ENCODE measurements at places on chromosomes 6 and 20.

DNA sequence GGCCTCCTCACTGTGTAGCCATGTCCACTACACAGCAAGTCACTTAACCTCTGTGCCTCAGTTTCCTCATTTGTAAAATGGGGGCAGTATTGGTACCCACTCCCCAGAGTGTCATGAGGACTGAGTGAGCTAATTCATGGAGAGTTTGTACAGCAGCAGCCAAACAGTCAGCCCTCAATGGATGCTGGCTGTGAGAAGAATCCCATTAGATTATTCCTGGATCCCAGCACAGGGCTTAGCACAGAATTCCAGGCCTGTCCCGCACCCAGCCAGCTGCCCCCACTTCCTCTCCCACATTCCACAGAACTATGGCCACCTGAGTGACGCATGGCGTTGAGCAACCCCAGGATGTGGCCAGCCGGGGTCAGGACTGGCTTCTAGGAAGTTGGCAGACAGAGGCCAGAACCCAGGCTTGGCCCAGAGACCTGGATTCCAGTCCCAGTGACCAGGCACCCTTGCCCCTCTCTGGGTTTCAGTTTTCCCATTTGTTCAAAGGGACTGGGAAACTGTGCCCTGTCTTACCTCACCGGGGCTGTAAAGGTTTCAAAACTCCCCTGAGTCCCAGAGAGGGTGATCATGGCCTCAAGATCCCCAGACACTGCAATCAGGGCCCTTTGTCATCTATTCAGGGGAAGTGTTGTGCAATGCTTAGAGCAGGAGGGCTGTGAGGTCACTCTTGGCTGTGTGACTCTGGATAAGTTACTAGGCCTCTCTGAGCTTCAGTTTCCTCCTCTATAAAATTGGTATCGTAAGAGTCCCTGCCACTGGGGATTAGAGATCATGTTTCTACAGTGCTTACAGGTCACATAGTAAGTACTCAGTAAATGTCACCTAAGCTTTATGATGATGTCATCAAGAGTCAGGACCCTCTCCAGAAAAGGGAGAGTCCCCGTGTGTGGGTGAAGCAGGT lies 3.0 kb upstream of the TGM2 start:
- DNase-seq: no peak

DNA sequence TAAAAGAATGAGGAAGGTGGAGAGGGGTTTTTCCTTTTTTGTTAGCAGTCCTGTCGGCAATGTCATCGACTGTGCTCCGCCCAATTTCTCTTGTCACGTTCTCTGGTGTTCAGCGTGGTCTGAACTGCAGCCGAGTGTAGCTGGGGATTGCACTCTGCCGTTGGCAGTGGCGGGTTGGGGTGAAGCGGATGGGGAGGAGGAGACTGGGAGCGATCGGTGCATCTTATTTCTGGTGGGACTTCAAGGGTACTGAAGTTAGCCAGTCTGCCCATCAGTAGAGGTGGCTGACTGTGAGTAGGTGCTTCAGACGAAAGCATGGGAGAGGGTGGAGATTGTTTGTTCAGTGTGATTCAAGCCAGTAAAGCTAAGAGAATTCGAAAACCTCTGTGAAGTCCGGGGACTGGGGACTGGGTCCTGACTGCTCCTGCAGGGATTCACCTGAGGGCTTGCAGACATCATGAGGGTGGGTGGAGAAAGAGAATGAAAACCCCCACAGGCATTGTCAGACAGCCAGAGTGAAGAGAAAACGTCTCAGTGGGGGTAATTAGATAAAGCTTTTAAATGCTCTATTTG lies 5.1 kb downstream of the RREB1 start:
- no peak for DNase-seq

- no peak for DNase-seq
These were observed 26.2 kb upstream of the SRF start for GRCh38 chr6:43144879-43145278.

DNA sequence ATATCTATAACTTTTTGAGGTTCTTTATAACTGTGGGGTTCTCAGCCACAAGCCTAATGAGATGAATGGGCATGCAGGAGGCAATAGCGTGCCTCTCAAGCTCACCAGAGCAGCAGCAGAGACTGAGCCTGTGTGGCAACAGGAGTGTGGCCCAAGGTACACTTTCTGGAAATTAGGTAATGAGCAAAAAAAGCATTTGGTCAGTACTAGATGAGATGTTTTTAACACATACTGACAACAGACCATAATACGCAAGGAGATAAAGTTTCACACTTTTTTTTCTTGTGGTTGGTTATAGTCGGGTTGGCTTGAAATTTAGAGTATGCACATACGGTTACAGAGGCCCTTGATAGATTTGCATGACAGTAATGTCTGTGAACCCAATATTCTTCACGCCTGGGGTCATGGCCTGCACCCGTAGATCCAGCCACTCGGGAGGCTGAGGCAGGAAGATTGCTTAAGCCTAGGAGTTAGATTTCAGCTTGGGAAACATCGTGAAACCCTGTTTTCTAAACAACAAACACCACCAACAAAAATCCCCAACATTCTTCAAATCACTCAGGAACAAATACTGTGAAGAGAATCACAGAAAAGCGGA lies 300.1 kb downstream of the GMDS start:
- no peak for DNase-seq

DNA sequence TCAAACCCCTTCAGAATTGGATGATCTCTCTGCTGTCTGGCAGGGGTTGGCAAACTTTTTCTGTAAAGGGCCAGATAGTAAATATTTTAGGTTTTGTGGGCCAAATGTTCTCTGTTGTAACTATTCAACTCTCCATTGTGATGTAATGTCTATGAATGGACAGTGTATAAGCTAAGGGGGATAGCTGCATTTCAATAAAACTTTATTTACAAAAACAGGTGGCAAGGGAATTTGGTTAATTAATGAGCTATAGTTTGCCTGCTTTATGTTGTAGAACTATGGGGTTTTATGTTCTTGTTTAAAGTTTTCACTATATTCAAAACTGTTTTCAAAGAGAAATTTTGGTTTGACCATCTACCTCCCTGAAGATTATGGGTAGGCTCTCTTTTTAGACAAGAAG lies 182.1 kb upstream of the CITED2 start:
- DNase-seq: no peak

DNA sequence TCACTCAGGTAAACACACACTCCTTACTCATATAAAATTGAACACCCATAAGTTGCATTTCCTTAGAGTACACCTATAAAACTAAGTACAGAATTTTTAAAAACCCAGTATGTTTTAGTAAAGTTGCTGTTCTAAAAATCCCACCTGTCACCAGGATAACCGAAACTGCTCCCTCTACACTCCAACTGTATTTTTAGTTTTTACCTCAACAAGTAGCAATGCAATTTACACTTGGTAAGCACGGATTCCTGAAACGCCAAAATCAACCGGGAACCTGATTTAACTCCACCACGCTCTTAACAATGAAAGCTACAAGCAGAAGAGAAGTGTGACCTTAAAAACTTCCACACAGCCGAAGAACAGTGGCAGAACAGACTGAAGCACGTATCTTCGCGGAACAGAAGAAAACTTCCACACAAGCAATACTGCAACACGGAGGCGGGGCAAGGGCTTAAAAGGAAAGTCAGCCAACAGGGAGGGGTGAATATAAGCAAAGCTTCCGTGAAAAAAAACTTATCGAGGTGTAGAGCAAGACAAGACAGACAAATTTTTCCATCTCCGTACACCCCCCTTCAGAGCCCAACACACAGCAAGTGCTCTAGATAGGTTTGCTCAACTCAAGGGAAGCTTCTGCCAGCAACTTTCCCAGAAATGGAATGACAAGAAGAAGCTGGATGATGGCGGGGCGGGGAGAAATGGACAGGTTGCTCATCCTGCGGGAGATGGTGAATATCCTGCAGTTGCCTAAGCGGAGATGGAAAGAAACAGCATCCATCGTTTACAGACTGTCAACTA lies 1.4 kb downstream of the STAU1 start:
- DNase-seq: no peak

GRCh38 chr6:34445313-34445860 lies 19.5 kb upstream of the RPS10 start:
- DNase-seq: no peak

DNA sequence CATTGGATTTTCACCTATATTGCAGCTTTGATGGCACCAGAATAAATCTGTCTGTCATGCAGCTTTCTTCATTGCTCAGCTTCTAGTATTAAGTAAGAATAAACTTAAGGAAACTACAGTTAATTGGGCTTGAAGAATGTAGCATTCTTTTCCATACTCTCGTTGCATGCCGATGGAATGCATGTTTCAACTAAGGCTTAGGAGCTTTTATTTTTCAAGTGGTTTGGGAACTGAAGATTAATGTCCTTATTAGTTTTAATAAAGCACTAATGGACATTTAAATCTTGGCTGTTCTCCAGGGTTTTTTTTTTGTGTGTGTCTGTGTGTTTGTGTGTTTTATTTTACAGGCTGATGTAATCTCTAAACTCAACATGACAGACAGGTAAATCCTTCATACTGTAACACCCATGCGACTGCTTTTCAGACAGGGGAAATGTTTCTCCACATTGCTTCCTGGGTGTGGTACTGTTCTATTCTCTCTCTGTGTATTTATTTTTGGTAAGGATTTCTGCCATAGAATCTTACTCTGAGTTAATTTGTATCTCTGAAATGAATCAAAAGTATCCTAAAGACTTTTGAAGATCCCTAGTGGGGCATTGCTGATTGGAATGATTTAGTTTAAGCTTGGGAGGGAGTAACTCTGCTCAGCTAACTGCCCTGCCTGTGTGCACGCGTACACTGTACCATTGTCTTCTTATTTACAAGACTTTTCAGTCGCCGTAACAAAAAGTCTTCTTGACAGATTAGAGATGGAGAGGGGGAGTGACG lies 38.0 kb downstream of the SLC9A8 start:
- DNase-seq: no peak

DNA sequence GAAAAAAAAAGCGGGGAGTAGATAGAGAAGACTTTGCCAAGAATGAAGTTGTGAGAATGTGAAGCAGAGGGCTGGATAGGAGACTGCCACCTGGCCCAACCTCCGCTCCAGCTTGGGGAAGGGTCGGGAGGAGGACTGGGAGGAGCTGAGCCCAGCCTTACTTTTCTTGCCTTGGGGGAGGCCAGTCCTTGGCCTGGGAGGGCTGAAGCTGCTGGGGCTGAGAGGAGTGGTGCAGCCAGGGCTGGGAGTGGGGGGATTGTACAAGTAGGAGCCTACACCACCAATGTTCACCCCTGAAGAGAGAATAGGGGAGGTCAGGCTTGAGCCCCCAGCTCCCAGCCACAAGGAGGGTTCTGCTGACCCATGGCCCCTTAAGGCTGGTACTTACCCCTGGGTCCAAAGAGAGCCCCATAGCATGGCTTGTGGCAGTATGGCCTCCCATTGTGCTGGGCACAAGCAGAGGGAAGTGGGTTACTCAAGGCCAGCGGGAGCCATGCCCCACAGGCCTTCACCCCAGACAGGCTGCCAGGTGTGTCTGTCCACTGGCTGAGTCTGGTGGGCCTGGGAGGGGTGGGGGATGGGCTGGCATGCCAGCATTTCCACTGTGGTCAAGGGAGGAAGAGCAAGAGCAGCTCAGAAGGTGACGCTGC lies 1.1 kb downstream of the CRIP3 start:
- no peak for DNase-seq

DNA sequence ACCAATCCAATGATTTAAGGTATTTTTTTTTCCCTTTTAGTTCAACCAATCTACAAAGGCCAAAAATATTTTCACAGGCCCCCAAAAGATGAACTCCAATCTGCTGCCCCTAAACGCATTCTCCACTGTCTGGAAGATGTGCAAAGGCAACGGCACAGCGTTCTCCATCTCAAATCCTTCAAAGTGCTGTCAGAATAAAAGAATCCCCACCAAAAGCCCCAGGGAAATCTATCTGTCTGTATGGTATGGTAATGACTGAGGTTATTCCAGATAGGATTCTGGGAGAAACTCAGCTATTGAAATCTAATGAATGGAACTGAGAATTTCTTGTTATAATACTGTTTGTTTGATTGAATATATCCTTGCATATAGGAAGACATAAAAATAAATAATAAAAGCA lies 217.8 kb upstream of the CCN2 start:
- no peak for DNase-seq

GRCh38 chr6:99993533-99994251 lies at the start of gene MCHR2:
MCHR2 (minus strand) TSS chr6:99994223; CDS start chr6:99956147, 38,076 bp downstream.
- DNase-seq: no peak

DNA sequence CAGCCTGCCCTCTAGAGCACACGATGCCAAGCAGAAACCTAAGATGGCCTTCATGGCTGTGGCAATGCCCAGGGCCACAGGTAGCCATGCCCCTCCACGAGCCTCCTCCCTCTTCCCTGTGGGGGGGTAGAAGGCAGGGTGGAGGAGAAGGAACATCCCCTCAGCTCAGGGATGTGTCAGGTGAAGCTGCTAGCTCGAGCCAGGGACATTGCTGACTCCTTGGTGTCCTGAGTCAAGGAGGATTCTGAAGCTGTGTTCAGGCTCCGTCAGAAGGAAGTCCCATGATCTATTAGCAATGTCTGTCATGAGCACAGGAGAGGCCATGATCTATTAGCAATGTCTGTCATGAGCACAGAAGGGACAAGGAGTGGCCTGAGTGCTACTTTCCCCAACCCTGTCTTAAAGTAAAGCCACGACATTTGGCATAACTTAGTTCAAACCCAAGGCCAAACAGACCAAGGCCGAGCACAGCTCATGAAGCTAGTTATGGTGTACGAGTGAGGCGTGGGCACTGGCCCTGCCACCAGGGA lies 87.8 kb downstream of the BMP7 start:
- DNase-seq: no peak

- no peak for DNase-seq
These were observed 119.1 kb downstream of the SMOC2 start for GRCh38 chr6:168560126-168560525.

GRCh38 chr6:38846844-38847243 lies 131.7 kb downstream of the DNAH8 start:
- DNase-seq: no peak

DNA sequence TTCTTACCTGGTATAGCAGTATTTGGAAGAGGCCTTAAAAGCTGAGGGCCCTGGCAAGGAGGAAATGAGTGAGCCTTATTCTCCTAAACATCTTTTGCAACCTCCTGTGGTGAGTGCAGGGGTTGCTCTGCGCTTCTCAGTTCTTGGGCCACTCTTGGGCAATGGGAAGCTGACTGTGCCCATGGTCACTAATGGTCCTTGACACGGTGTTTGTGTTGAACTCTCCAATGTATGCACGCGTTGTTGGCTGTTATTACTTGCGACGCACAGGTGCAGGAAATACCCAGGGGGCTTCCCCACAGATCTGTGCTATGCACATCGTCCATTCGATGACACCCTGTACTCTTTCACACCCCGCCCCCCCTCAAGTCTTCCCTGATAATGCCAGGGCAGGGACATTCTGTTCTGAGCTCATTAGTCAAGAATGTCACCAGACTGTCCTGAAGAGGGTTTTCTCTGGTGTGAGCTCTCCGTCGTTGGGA lies 79.7 kb downstream of the EDN1 start:
- DNase-seq: no peak

DNA sequence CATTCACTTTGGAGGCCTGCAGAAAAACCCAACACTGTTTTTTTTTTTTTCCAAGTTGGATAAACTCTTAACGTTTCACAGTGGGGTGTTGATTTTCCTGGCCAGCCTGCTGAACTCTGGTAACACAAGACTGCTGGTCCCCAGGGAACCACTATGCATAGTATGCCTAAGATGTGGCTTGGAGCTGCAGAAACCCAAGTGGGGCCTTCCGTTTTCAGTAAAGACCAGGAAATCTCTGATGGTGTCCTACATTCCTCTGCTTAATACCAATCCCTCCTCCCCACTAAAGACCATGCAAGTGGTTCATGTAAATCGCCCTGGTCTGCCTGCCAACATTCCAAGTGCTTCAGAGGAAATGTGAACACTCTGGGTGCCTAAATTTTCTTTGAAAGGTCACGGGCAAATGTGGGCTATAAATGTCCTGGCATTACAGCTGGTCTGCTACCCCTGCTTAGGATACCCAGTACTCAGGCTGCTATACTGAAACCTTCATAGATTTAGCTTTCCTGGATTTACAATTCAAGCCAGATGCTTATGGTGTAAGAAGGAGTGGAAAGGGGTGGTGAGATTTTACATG lies 615.4 kb downstream of the MAFB start:
- DNase-seq: no peak

Measured in NCI-H1105 (cell line).